Lower lobe of right lung (tissue), 2 donors: ENCODE measurements at places on chromosomes 5 and 9.
A peak's percentile ranks its signal among the peaks of the same experiment; 100 is the strongest.

GRCh38 chr5:161302559-161302958 is 244.0 kb downstream of the GABRB2 start:
- DNase-seq = no peak

DNA sequence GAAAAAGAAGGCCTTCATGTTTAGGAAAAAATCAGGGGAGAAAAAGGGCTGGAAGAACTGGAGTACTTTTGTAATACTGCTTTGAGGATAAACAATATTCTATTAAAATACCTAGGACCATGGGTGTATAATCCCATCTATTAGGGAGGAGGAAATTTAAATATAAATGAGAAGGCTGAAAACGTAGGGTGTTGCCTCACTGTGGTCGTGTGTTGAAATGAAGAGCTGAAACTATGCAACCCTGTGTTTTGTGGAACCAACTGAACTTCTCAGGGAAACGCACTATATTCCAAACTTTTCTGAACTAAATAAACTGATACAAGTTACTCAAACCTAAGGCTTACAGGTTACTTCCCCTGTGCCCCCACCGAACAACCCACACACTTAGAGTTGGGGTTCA is 4.5 kb upstream of the CNTLN start:
- no peak for DNase-seq

DNA sequence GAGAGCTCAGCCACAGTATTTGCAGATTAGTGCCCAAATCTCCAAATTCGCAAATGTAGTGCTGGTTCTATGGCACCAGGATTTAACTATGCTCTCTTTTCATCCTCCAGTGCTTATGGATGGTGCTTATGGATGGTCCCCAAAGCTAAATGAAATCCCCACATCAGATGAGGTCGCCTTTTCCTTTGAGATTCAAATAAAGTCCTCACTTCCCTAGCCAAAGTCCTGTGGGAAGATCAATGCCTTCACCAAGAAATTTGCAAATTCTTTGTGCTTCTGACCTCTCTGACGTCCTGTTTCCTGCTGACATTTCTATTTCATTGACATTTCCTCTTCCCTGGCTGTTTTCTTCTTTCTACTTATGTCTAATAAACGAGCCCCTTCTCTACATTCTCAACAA is 1077.0 kb upstream of the C9orf72 start:
- no peak for DNase-seq

DNA sequence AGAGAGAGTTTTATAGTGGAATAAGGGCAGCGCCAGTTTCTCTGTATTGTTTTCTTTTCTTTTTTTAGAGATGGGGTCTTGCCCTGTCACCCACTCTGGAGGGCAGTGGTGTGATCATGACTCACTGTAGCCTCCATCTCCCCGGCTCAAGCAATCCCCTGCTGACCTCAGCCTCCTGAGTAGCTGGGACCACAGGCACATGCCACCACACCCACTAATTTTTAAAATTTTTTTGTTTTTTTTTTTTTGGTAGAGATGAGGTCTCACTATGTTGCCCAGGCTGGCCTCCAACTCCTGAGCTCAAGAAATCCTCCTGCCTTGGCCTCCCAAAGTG is 119.0 kb downstream of the PIK3R1 start:
- DNase-seq = no peak

DNA sequence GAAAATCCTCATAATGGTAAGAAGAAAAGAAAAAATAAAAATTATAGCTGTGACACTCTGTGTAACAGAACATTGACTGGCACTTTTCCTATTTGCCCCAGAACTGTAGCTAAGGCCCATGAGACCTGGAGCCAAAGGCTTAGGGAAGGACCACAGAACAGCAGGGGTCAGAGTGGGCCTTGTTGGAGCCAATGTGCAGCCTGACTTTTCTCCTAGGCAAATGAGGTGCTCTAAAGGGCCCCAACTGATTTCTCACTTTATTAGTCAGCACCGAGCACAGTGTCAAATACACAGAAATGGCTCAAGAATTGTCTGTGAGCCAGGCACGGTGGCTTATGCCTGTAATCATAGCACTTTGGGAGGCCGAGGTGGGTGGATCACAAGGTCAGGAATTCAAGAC is 4.0 kb upstream of the MEGF9 start:
- no peak for DNase-seq

DNA sequence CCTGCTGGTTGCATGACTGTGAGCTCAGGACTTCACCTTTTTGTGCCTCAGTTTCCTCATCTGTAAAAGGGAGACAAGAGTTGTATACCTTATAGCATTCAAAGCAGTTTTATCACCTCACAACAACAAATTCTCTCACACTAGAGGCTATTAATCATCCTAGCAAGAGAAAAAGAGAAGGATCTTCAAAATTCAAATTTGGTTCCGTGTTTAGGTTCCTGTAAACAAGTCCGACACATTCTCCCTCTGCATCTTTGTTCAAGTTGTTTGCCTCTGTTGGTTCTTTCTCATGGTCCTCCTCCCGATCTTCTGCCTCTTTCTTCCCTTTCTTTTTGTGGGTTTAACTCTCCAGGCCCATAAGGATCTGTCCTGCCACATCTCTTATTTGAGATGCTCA is 218.0 kb downstream of the PIK3R1 start:
- no peak for DNase-seq

- peak; percentile 76 for DNase-seq
Measured at GRCh38 chr5:157106630-157107461, 2.0 kb downstream of the HAVCR2 start.

DNA sequence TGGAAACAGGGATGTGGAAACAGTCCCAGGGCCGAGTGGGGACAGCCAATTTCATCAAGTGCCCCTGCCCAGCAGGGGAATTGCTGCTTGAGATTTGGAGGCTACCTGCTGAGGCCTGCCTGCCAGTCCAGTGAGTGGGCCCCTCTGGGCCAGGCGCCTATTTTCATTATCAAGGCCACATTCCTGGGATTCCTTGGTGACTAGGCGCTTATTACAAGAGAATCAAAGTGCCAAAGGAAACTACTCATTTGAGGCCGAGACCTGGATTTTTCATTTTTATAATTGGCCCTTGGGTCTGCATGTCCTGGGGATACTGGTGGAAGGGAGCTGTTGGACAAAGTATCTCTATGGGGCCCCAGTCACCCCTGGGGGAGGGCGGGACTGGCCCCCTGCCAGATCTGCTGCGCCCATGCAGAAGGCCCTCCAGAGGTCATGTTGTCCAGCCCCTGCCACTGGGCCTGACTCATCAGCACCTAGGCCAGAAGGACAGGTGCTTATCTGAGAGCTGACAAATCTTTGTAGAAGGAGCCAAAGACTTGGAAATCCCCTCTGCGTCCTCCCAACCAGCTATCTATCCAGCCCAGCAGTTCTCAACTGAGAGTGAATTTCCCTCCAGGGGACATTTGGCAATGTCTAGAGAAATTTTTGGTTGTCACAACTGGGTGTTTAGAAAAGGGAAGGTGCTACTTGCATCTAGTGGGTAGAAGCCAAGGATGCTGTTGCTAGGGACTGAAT is 45.6 kb downstream of the FOXI1 start:
- peak; percentile 82 for DNase-seq

- no peak for DNase-seq
Measured at GRCh38 chr5:455806-456205, 12.8 kb downstream of the EXOC3 start.

- DNase-seq = no peak
Measured at GRCh38 chr5:54822324-54822687, 163.1 kb downstream of the ESM1 start.

GRCh38 chr5:168118042-168118668 is 173.3 kb upstream of the WWC1 start:
- DNase-seq = no peak

DNA sequence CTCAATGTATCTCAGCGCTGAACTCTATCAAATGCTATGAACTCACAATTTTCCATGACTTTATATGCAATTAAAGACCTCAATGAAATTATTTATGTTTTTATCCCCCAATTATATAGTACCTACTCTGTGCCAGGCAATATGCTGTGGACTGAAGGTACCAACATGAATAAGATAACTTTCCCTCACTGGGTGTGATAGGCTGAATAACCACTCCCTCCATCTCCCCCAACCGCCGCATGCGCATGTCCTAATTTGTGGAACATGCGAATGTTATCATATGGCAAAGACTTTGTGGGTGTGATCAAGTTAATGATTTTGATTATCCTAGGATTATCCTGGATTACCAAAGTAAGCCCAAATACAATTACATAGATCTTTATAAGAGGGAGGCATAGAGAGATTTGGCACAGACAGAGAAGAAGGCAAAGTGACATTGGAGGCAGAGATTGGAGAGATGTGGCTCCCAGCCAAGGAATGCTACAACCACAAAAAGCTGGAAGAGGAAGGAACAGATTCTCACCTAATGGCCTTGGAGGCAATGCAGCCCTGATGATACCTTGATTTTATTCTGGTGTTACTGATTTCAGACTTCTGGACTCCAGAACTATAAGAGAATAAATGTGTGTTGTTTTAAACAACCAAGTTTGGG is 149.1 kb upstream of the VCAN start:
- DNase-seq = no peak

DNA sequence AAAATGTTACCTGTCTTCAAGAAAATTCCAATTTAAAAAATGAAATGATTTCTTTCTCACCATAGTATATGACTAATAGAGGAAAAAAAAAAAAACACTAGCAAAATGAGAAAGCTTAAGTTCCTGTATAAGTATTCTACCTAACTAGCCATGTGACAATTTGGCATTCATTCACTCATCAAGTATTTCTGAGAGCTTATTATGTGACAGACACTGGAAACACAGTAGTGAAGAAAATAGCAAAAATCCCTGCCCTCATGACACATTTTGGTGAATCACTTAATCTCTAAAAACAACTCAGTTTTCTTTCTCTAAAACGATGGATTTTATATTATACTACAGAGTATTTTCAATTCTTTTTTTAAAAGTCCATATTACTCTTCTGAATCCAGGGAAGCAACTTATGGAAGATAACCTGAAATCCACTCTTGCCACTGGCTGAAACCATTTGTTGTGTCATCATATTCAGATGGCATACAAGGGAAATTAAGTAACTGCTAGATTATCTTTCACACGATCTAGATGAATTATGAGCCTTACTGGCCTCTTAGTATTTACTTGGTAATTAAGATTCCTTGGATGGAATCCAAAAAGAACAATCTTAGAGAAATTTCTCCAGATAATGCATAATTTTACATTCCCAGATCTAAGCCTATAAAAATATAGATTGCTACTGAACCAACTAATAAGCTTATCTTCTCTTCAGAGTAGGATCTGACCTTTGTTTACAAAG is 5.5 kb downstream of the PTBP3 start:
- no peak for DNase-seq

DNA sequence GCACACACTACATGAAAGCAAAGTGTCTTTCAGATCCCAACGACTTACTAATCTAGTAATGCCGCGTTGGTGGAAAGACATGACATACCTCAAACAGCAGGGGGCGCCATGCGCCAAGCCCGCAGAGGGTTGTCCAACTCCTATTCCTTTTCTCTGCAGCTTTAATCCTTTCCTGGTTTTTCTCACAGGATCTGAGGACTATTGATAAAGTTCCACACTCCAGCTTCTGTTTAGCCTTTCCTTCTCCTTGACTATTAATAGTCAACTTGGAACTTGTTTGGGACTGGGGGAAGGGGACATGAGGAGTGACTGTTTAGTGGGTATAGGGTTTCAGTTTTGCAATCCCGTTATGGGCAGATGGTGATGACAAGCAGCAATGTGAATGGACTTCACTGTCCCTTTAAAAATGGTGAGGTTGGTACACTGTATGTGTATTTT is 62.9 kb downstream of the OTULIN start:
- peak; percentile 78 for DNase-seq

DNA sequence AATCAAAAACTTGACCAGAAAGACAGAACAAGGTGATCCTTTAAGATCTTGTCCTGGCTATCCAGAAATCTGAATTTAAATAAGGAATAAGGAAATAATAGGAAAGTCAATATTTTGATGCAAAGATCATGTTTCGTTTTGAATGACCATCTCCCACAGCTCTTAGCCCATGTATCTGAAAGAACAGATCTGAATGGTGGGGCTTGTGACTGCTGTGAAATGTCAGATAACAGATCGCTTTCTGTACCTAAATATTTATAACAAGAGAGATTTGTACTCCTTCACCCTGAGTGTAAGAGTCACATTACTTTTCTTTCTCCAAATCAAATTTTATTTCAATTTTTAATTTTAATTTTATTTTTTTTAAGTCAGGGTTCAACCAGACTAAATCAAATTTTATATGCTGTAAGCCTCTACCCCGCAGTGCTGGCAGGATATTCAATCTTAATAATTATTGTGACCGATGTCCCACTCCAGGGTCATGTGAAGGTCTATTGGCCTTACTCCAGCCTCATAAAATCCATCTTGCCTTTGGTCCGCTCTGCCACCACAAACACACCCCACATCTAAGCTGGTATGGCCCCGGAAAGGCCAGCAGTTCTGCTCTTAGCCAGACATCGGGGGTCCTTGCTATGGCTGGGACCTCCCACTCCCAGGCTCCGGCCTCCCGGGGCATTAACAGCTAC is 7.0 kb upstream of the SLC26A2 start:
- DNase-seq = no peak

DNA sequence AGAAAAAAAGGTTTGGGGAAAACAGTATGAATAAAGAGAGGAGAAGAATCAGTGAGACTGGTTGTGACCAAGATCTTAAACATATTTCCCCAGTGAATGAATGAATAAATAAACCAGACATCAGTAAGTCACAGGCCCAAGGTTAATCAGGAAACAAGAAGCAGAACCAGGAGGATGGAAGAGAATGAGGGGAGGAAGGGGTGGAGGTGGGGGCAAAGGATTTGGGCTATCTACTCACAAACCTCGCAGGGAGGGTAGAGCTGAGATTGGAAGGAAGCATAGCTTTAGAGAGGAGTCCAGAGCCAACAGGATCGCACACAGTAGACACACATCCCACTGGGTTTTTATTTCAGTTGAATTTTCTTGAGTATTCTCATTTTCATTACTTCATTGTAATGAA is 47.7 kb upstream of the RICTOR start:
- no peak for DNase-seq

- DNase-seq = peak; percentile 18
Measured at GRCh38 chr9:37938121-37938891, 34.4 kb upstream of the SLC25A51 start.

DNA sequence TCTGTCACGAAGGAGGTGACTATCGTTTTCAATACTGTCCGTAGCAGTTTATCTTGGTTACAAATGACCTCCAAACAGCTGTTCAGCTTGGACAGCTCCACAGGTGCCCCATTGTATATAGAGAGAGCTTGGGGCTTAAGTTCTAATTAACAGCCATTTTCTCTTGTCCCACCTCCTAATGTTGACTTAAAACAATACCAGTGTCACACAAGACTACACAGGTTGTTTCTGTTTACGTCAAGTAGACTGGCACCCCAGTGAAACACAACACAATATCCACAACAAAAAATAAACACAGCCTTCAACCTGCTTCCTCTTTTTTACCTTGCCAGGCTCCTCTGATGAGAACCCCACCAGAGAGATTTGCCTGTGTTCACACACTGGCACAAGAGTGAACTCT is 39.8 kb upstream of the TLE1 start:
- no peak for DNase-seq
